ENCODE measurements at places on chromosomes 3 and 15.

DNA sequence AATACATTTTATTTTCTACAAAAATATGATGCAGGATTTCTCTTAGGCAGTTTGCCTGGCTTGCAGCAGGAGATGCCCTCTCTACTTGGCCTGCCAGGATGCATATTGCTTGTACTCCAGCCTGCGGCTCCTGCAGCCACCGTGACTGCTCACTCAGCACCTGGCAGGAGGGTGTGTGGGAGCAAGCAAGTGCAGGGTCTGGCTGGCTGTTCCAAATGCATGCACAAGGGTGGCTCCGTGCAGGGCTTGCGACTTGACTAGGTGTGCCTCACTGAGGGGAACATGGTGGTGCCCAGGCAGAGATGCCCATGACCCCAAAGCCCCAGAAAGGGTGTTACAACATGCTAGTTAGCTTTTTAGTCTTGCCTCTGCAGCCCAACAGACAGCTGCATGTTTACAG lies 1240.2 kb upstream of the ALCAM start:
- DNase-seq, result no peak

DNA sequence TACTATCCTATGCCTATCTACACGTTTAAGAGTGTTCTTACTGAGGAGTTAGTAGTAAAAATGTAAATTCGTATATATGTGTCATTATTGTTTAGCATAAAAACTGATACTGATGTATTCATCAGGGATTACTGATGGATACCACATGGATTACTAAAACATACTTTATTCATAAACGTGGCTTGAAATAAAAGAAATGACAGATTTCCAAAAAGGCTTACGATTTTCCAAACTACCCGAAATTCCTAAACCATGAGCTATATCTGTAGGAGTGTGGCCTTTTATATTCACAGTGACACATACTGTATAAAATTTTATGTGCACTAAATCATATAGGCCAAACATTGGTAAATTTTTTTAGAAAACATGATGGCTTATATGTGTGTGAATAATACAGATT lies 6.9 kb downstream of the TSC22D2 start:
- no peak for DNase-seq

- DNase-seq, result no peak
Measured at GRCh38 chr3:105948101-105948500, 79.3 kb upstream of the CBLB start.

DNA sequence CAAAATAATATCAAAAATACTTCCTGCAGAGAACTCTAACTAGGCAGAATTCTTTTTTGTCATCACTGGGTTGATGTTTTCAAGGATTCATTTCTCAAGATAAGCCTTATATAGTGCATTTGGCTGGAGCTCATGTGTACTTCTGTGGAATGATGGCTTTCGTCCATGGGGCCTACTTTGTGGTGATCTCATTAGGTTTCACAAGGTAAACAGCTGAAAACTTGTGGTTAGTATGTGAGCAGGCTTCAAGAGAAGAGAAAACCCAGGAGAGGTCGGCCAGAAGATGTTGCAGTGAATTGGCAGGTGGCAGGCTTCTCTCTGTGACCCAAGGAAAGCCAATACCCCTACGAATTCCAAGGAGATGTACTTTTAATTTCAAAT lies 121.4 kb upstream of the PHLDB2 start:
- DNase-seq, result peak; percentile 77

- DNase-seq, result no peak
Measured at GRCh38 chr3:126630020-126630419, 24.9 kb downstream of the TXNRD3 start.

DNA sequence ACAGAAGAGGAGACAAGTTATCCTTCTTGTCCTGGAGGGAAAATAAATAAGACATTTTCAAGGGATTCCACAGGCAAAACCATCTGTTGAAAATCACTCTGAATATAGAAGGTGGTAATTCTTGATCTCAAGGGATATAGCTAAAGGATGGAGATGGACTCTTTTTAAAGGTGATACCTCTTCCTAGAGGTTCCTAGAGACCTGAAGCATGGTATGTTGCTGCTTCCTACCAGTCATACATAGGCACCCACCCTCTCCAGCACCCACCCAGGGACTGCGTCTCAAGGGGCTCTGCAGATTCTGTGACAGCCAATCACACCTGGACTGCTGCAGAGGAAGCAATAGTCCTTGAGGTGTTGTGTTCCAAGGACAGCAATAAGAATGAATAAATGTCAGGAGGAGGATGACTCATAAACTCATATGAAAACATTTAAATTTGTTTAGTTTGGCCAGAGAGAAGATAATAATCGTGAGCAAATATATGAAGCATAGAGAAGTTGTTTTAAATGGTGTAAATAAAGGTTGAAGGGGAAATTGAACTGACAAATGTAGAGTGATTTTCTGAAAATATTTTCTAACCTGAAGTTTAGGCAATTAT lies 741.6 kb upstream of the CBLB start:
- no peak for DNase-seq

DNA sequence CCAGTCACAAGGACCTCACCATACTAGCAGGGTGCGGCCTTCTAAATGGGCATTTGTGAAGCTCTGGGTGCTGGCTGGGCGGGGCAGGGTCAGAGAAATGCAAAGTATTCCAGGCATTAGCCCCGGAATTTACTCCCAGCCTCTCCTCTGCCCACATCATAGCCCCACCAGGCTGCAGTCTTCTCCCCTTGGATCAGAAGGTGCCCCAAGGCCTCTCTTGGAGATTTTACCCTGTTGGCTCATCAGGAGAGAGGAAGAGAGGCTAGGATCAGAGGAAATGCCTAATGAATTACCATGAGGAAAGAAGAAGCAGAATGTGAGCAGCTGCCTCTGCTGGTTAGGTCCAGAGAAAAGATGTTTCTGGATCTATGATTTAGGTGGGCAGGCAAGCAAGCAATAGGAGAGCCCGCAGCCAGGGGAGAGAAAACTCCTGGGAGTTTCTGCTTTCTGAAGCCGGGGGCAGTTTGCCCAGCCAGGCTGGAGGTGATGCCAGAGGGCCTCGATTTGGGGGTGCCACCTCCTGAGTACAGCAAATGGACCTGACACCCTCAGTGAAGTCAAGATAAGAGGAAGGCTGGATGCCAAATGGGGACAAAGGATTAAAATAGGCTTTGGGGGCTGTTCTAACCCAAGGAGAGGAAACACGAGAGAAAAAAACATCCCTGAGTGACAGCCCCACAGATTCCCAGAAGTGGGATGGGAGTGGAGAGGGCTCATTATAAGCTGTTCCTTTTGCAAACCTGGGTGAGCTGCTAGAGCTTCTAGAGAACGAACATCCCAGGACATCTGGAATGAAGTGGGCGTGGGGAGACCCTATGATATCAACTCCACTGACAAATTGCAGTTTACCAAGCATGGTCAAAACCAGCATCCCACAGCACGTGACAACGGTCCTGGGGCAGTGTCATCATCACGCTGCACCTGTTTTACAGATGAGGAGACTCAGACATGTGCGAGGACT lies 65.4 kb downstream of the BDH1 start:
- DNase-seq, result no peak

DNA sequence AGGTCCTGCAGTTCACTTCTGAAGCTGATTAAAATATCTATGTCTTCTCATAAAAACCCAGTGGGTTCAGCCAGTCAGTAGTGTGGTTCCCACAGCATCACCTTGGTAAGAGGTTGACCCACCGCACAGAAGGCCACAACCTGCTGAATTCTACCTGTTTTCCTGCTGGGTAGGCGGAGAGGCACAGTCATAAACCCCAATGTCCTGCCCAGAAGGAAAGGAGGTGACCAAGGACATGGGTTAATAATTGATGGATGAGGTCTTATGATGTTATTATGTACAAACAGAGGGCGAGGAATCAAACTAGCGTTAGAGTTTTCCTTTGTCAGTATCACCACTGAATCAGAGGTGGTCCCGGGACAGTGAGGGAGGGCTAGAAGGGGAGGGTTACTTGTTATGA lies 27.8 kb downstream of the CA12 start:
- no peak for DNase-seq

DNA sequence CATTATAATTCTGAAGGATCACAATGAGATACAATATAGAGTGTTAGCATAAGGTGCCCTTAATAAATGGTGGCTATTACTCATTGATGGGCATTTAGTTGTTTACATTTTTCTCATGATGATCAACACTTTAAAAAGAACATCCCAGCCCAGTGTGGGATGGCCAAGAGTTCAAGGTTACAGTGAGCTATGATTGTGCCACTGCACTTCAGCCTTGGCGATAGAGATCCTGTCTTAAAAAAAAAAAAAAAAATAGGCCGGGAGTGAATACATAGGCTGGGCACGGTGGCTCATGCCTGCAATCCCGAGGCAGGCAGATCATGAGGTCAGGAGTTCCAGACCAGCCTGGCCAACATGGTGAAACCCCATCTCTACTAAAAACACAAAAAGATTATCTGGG lies 1.6 kb upstream of the FXR1 start:
- no peak for DNase-seq

DNA sequence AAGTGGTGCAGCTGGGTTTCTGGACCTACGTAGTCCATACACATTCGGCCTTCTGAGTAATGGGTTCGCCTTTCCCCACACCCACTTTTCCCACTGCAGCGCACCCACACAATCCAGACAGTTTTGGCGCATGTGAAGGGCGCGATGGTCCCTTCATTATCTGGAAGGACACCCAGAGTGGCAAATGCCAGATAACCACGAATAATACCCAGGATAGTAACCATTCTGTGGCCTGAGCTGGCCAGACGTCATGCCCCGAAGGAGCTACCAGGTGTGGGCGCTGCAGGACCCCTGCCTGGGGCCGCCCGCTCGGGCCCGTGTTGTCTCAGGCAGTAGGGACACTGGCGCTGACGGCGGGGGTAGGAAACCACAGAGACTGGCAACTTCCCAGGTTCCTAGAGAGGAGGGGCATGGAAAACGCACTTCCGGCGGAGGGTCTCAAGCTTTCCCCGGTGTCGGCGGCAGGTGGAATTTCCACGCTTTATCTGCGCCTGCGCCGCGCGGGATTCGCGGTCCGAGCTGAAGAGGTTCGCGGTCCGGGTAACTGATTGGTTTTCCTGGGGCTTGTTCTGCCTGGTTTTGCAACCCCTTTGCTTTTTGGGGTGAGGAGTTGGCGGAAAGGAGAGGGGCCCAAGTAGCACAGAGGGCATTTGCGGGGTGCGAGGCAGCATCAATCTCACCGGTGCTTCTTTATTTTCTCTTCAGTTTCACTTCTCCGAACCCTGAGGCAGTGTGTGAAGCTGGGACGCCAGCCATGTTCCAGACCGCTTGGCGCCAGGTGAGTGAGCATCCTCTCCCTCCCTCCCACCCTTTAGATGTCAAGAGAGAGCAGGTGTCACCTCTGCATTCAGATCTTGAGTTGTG lies at the start of gene ZNF620:
ZNF620 (plus strand) TSS at position 441 of the 864 bp plus-strand sequence; CDS start at position 755, 314 bp downstream.
- DNase-seq, result peak; percentile 69

DNA sequence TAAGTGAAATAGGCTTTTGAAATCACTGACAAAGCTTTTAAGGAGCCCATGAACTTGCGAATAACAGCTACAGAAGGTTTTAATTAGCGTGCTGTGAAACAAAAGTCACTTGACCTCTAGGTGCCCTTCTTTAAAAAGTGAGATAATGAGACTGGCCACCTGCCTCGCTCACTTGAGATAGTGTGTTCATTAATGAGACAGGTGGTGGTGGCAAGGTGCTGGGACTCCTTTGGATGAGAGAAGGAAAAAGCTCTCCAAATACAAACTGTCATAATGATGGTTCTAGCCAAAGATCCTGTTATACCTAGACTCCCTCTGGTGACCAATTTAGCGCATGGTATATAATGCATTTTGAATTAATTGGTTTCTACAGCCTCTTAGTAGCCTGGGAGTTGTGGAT lies 22.7 kb upstream of the IREB2 start:
- DNase-seq, result no peak

DNA sequence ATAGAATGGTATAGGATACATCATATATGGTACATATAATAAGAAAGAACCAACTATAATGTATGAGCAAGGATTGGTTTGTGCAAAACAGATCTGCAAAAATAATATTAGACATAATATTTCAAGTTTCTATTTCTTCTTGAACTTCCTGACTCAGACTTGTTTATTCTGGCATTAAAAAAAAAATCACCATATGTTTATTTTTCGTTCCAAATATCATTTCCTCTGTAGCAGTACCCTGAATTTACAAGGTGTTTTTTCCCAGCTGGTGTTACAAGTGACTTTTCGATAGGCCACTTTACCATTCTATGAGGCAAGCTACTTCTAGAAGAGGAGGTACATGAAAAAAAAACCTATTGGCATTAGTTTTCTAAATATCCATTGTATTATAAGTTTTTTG lies 785.0 kb downstream of the PDCD6IP start:
- no peak for DNase-seq

GRCh38 chr3:72336821-72337479 lies 511.3 kb downstream of the SHQ1 start:
- DNase-seq, result peak; percentile 80

GRCh38 chr15:58227706-58228543 lies 89.7 kb downstream of the AQP9 start:
- DNase-seq, result peak; percentile 46

DNA sequence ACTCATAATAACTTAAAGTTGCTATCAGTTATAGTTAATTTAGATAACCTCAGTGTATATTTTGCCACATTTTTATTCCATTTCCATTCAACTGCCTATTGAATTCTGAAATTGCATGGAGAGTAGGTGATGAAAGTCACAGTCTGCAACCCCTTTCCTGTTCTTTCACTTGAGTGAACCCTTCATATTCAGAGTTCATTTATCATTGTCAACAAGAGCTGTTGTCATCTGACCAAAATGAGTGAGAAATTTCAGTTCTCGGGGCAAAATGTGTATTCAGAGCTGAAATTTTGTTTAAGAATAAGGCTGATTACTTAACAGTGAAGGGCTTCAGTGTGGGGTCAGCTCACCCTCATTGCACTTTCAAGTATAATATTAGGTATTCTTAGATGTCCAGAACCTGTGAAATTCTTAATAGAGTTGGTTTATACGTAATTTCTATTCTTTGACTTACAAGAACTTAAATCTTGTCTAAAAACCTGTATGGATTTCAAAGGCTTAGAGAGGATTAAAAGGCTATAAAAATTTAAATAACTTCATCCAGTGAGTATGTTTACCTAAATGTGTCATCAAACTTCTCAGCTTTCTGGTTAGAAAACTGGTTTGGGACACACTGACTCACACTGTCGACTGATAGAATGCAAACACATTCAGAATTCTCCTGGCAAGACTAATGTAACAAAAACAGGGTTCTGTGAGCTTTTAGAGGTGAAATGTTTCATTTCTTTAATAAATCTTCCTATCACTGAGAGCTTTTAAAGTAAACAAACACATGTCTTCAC lies 92.2 kb downstream of the CMSS1 start:
- DNase-seq, result no peak

DNA sequence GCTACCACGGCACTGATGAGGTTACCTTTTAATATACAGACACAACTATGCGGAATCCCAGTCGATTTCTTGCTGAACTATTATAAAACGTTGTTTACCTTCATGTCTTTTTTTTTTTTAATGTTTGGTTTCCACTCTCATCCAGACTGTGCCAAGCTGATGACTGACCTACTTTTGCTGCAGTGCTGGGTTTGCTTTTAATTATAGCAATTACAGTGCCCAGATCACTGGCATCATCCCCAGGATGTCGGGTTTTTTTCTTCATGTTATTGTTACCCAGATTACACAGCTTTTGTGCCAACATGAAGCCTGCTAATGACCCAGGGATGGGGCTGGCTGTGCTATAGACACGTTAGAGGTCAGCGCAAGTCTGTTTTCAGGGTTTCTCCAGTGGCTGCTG lies 294.0 kb upstream of the ATP10A start:
- no peak for DNase-seq

GRCh38 chr3:154176036-154176435 lies 54.8 kb downstream of the ARHGEF26 start:
- no peak for DNase-seq
